ENCODE measurements at places on chromosomes 7 and 10.

GRCh38 chr7:132065193-132065988 lies 509.0 kb upstream of the PODXL start:
- no peak for DNase-seq

DNA sequence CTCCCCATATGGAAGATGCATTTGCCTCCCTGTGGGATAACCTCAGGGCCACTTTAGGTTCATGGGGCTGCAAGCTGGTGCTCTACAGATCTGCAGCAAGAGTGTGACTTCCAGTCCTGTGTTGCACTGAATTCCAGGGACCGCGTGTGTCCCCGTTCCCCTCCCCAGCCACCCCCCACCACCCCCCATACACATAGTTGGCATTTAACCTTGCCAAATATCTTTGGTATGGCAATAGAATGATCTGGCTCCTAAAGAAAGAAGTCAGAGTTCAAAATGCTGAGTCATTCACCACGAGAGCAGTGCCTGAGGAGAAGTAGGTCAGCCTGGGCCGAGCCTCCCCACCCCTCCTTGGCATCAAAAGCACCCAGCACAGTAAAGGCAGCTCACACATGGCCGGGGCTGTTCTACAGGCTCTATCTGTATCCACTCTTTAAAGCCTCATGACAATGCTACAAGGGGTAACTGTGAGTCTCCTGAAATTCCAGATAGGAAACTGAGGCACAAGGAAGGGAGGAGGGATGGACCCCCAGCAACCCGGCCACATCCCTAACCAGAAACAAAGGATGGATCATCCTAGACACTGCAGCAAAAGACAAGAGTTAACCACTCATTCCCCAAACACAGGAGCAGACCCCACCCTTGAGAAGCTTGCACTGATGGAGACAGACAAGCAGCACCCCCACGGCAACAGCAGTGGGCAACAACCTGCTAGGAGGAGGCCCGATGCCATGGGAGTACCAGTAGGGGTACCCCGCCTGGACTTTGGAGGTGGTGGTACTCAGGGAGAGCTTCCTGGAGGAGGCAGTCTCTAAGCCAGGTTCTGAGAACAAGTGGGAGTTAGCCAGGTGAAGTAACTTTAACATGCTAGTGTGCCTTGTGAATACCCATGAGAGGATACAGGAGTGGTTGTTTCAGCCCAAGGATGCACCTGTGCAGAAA lies 70.3 kb upstream of the NANOS1 start:
- DNase-seq, result no peak

DNA sequence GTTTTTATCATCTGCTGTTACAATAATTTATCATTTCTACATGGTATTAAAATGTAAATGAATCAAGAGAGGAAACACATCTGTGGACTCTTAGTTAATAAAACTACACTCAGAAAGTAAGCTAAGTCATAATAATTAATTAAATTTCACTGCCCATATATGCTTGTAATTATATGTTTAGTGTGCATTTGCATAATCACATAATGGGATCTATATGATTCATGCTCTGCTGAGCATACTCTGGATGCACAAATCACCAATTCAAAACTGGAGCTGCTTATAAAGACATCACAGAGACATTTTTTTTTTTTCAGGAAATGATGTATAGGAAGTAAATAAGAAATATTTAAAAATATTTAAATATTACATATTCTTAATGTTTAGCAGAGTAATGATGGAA lies 151.6 kb upstream of the STEAP4 start:
- DNase-seq, result no peak

GRCh38 chr7:47480576-47481538 lies 101.1 kb downstream of the TNS3 start:
- no peak for DNase-seq

GRCh38 chr7:75573477-75574019 lies 81.4 kb downstream of the SPDYE5 start:
- no peak for DNase-seq

- no peak for DNase-seq
These were observed 718 bp upstream of the UMAD1 start for GRCh38 chr7:7639847-7640220.

Measured in stimulated activated CD4-positive, alpha-beta T cell treated with anti-CD3 and anti-CD28 coated beads, TNF-alpha, amount 100 ng/mL, for 1 hour (primary cell).